ENCODE measurements at places on chromosomes 1 and 21.

GRCh38 chr1:83011265-83011664, 987.7 kb downstream of the TTLL7 start:
- no peak for DNase-seq

GRCh38 chr21:16751695-16752474, 761.0 kb upstream of the CXADR start:
- DNase-seq: no peak

- no peak for DNase-seq
Measured at GRCh38 chr1:15277447-15277838, 30.4 kb downstream of the FHAD1 start.

GRCh38 chr1:221192055-221192454, 312.8 kb downstream of the HLX start:
- DNase-seq: no peak

DNA sequence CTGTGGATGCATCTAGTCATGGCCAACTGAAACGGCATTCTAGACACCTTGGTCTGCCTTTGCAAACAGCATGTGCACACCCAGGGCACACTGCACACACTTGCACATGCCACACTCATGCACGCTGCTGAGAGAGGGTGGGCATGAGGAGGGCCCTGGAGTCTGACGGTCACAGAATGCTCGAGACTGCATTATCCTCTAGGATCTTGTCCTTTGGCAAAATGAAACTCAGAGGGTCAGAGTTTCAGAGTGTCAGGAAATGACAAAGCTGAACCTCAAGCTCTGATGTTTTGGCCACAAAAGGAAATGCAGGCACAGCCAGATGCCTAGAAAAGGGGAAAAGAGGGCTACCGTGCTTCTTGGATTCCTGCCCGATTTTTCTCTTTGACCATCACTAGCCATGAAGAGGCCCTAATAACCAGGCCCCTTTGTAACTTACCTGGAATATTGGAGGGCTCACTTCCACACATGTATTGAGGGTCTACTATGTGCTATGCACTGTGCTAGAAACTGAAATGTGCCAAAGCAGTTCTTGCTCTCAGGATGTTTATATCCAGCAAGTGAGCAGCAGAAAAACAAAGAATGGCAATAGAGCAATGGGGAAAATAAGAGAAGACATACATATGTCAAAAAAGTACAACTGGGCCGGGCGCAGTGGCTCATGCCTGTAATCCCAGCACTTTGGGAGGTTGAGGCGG, 65.4 kb downstream of the TOMM20 start:
- no peak for DNase-seq

- no peak for DNase-seq
Measured at GRCh38 chr1:100229681-100230443, 19.8 kb downstream of the DBT start.

GRCh38 chr1:67540733-67541125, 110.5 kb upstream of the SERBP1 start:
- DNase-seq: no peak

DNA sequence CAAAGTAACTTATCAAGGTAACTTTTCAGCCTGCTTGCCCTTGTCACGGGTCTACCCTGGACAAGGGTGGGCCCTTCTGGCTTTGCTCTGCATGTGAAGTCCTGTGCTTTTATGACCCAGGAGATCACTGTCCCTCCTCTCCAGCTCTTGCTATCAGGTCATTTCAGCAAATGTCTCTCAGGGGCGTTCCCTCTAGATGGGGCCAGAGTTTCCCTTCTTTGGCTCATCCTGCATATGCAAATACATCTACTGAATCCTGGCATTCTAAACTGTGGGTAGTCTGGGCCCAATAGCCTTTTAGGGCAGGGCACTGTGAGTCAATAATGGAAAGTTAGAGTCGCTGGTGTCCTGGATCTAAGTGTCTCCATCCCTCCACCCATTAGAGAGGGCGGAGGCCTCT, 366.9 kb upstream of the USP24 start:
- no peak for DNase-seq

DNA sequence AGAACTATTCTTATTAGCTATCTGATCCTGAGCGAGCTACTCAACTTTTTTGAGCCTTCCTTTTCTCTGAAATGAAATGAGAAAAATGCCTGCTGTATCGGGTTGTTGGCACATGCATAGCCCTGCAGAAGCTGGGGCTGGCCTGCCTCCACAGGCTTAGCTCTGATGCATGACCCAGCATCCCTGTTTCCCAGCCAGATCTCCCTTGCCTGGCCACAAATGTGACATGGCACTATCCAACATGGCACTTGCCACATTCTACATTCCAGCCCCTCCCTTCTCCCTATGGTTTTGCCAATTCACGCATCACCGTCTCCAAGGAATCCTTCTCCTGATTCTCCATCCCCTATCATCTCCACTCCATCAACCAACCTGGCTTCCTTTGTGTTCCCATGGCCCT, 13.8 kb downstream of the RNU5D-1 start:
- no peak for DNase-seq

- DNase-seq: no peak
Measured at GRCh38 chr21:44955141-44955797, 15.4 kb downstream of the SLX9 start.

DNA sequence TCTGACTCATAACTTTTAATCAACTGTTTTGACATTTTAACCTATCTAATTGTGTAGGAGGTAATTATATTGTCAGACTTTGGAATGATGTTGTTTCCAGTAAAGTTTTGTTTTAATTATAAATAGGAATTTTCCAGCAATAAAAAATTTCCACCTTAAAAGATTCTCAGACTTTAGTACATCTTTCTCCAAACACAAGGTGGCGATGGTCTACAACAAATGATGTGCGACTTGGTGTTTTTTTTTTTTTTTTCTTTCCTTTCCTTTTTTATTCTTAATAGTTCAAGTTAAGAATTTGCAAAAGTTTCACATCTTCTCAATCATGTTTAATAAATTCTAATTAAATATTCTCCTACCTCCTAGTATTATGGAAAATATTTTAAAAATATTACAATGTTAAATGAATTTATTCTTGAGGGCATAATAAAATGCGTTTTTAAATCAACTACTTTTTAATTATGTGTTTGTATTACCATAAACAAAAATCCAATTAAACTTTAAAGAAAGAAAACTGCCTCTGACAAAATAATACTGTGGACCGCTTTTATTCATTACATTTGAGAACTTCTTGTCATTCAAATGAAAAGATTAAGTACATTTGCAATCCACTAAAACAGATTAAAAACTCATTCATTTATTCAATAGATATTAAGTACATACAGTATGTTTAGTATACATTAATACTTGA, 4.4 kb upstream of the ADAMTS1 start:
- DNase-seq: no peak

DNA sequence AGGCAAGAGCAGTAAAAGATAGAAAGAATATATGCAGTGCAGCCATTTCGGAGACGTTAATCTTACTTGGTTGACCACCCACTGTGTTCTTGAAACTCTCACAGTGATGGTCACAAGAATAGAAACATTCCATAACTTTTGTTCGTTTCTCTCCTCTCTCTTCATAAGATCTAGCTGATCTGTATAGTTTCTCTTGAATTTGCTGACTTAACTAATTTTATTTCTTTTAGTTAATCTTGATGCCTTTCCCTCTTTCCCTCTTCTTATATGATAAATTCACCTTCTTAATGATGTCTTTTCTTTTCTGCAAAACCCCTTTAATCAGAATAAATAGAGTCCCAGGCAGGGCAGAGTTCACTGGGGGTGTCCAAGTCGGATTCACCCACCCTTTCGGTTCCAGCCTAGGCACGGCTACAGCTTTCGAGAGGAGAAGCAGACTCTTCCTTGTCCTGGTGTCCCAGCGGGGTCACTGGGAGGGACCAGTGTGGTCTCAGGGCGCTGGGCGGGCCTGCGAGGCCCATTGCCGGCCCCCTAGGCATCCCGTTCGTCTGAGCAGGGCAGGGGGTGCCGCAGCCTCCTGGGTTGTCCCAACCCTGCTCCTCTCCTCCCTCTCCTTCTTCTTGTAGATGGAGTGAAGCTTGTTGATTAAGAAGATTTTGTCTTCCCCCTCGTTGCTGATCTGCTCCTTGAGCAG, 39.8 kb downstream of the ZNF691 start:
- no peak for DNase-seq

GRCh38 chr1:209584231-209584672, 738 bp downstream of the CAMK1G start:
- DNase-seq: no peak

GRCh38 chr1:37944086-37944763, 2.6 kb downstream of the INPP5B start:
- no peak for DNase-seq

- DNase-seq: no peak
Measured at GRCh38 chr1:8238141-8239038, 79.5 kb upstream of the SLC45A1 start.

- DNase-seq: no peak
Measured at GRCh38 chr1:200894712-200895442, at the start of gene INAVA. Gene INAVA, plus strand, starts transcription at chr1:200894900. Its CDS starts 3,501 bp downstream, at chr1:200898401.

GRCh38 chr1:51301844-51302162, 28.6 kb downstream of the TTC39A start:
- no peak for DNase-seq

DNA sequence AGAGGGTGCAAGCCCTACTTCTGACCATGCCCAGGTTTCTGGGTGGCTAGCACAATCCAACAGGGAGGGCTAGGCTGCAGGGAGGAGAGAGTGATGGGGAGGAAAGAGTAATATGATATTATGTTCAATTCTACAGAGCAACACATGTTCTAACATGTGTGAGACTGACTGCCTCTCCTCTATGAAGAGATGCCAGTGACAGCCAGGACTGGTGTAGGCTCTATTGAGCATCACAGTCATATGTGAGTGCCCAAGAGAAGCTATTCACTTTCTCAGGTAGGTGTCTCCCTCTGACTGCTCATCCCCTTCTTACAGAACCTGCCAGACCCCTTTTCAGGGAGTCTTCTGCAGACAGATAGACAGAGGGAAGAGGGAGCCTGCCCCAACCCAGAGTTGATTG, 446.1 kb downstream of the SIPA1L2 start:
- DNase-seq: no peak

DNA sequence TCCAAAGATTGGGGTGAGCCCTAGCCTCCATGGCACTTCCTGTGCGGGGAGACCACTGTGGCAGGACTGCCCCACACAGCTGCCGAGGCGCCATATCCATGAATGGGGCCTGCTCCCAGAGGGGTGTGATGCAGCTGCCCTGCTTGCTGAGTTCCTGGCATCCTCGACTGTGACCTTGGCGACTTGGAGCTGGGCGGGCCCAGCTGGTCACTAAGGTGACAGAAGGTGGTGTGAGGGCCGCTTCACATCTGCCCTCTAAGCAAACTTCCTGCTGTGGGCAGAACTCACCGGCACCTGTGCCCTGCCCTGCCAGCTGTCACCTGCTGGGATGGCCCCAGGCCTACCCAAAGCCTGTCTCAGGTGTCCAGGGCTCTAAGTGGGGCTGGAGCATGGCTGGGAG, 9.0 kb downstream of the TMEM61 start:
- no peak for DNase-seq

- DNase-seq: no peak
Measured at GRCh38 chr1:40477678-40478053, 576 bp downstream of the ZFP69 start.

DNA sequence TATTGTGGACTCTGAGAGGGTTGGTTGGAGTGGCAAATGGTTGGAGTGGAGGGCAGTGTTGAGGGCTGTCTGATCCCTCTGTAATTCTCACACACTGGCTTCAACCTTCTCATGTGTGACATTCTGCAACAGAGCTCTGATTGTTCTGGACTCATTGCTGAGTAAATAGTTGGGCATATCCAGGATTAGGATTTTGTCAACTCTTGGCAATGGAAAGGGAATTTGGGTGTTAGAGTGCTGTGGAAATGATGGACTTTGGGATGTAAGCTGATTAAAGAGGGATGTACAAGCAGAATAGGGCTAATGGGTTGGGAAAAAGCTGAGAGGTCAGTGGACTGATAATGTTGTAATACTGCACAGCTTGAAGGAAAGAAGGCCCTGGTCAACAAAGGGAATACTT, 16.5 kb downstream of the TLCD4 start:
- DNase-seq: no peak

DNA sequence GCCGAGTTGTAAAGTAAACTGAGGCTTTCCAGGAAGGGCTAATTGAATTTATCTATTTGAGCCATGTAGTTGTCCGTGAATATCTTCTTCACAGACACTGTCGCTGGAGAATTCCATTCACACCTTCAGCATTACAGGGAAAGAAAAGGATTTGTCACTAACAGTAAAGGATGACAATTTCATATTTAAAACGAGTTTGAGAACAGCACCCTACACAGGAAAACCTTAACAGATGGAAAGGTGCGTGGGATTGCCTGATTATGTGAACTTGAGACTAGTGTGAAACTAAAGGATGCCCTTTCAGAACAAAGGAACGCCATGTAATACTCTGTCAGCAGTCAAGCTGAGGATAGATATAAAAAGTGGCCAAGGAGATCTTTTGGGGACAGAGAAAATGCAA, 492.5 kb upstream of the ADGRL2 start:
- no peak for DNase-seq

DNA sequence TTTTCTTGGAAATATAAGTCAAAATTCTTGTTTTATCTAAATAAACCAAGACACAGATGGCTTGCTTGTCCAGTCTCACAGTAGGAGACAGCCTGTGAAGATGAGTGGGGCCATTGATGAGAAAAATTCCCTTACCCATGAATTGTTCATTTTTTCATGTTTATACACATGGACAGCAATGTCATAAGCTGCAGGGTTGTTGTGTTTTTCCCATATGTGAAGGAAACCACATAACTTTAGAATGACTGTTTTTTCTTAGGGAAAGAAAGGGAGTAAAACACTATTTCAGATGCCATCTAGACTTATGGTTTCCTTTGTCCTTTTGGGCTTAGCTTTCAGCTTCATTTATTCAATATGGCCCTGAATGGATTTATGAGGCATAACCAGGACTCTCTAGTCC, 622.5 kb upstream of the NR5A2 start:
- DNase-seq: no peak

- no peak for DNase-seq
Measured at GRCh38 chr1:231656741-231657140, 30.2 kb downstream of the DISC1 start.

GRCh38 chr1:82090104-82090503, 289.4 kb downstream of the ADGRL2 start:
- DNase-seq: no peak

Measured in T-helper 17 cell (primary cell).